ENCODE measurements at places on chromosomes 11 and 22.

DNA sequence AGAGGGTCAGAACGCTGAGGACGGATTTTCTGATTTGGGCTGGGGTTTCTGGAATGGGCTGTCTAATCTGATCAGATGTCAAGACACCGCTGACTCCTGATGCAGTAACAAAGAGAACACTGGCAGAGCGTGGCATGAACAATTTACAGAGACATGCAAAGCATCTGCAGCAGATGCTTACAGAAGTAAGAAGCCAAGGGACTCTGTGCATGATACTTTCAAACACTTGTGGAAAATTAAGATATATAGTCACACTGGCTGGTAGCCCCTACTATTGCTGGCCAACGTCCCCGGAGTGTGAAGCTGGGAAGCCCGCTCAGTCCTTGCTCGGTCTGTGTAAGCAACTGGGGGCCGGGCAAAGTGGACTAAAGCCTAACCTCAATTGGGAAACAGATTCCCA is 903.7 kb downstream of the BRD1 start:
- H3K36me3 ChIP-seq = no peaks in the 10 kb centered on the region
- no peak overlapping the region for H3K27ac ChIP-seq
- no peaks in the 10 kb centered on the region for H3K4me1 ChIP-seq
- no peak overlapping the region for H3K4me3 ChIP-seq
- no peak for DNase-seq
- peaks cover 1% of the 10 kb centered on the region for H3K27me3 ChIP-seq

GRCh38 chr11:93921695-93922468 is 71.5 kb upstream of the VSTM5 start:
- no peaks in the 10 kb centered on the region for H3K36me3 ChIP-seq
- H3K27ac ChIP-seq = no peak overlapping the region
- H3K4me1 ChIP-seq = no peaks in the 10 kb centered on the region
- H3K27me3 ChIP-seq = peaks cover 55% of the 10 kb centered on the region

DNA sequence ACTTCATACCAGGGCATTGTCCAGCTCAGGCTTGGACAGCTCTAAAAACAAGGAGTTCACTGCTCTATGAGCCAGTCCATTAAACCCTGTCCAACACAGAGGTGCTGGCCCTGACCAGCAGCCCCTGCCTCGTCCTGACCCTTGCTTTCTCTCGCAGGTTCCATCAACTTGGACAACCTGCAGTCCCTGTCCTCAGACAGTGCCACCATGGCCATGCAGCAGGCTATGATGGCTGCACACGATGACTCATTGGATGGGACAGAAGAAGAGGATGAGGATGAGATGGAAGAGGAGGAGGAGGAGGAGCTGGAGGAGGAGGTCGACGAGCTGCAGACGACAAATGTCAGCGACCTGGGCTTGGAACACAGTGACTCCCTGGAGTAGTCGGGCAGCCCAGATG is 65.1 kb downstream of the FEZ1 start:
- H3K27me3 ChIP-seq = peaks cover 33% of the 10 kb centered on the region
- no peak overlapping the region for H3K4me3 ChIP-seq
- peaks cover 5% of the 10 kb centered on the region for H3K4me1 ChIP-seq

- H3K4me3 ChIP-seq = no peak overlapping the region
- peaks cover 13% of the 10 kb centered on the region for H3K4me1 ChIP-seq
- H3K27ac ChIP-seq = no peak overlapping the region
- no peak for DNase-seq
These were observed 2.8 kb upstream of the RDX start for GRCh38 chr11:110299006-110299785.

DNA sequence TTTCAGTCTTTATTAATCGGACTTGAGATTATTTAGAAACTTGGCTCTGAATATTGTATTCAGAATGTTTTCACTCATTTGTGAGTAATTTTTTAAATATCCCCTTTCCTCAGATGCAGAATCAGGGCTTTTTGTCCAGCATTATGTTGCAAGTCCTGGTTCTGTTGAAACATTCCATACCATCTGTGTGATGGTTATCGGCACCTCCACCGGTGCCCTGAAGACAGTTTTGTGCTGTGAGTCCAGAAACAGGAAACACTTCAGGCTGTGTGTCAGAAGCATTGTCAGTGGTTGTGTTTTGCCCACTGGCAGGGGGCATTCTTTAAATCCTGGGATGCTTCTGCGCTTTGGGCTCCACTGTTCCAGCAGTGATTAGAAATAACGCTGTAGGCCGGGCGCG is 20.4 kb downstream of the CDPF1 start:
- no peaks in the 10 kb centered on the region for H3K27me3 ChIP-seq
- DNase-seq = no peak
- peaks cover 3% of the 10 kb centered on the region for H3K36me3 ChIP-seq
- H3K4me3 ChIP-seq = no peak overlapping the region
